T-helper 1 cell (primary cell): ENCODE measurements at places on chromosomes 4 and X.

DNA sequence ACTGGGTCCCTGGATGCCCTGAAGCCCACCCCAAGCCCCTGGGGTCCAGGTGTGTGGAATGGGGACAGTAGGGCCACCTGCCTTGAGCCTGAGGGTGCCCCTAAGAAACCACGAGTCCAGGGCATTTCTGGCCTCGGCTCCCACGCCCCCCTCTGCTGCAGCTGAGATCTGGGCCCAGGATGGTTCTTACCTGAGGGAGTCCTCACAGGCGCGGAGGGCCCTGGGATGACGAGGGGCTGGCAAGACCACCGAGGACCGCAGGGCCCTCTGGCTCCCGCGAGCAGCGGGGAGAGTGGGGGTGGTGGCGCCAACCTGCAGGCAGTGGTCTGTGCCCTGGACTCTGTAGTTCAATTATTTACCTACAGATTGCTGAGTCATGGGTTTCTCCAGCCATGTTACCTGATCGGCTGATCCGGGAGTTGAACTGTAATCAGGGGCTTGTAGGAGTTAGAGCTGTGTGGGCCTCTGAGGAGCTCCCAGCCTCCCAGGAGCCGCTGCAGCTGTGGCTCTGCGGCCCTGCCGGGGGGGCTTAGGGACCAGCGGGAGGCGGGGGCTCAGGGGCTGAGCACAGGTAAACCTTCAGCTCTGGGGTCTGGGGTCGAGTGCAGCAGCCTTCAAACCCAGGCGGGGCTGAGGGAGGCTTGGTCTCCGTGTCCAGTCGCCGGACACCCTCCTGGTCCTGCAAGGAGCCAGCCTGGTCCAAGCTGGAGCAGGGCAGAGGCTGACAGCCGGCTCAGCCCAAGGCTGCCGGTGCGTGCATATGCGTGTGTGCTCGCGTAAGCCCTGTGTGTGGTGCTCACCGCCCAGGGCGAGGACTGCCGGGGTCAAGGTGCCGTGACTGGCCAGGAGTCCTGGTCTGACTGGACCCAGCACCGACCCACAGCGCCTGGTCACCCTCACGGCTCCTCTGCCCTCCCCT is at the start of gene SLC26A1:
SLC26A1 (minus strand) TSS at position 294 of the 919 bp plus-strand sequence. CDS start 1,701 bp downstream, outside the sequence.
- no peak for DNase-seq

DNA sequence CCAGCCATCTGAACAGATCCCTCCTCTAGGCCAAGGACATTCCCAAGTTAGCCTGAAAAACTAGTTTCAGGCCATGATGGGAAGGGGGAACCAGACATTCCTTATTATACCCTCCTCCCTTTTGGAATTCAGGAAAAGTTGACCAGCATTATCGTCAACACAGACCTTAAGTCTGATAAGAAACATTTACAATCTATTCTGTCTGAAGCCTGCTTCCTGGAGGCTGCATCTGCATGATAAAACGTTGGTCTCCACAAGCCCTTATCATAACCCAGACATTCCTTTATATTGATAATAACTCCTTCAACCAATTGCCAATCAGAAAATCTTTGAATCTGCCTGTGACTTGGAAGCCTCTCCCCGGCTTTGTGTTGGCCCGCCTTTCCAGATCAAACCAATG is 44.3 kb downstream of the EFHC2 start:
- DNase-seq: no peak

DNA sequence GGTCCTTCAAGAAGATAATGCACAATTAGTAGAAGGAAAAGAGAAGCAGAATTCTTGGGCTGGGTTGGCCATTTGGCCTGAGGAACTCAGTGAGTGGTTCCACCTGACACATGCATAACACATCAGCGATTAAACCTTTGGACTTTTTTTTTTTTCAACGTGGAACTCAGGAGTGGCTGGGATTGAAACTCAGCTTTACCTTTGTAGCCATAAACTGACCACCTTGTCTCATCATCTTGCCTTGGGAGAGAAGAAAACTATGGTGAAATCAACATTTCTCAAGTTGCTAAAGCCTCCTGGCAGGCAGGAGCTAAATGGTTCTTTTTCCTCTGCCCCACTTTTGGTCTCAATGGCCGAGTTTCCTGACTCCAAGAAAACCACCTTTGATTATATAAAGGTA is 16.3 kb downstream of the PTTG2 start:
- no peak for DNase-seq

DNA sequence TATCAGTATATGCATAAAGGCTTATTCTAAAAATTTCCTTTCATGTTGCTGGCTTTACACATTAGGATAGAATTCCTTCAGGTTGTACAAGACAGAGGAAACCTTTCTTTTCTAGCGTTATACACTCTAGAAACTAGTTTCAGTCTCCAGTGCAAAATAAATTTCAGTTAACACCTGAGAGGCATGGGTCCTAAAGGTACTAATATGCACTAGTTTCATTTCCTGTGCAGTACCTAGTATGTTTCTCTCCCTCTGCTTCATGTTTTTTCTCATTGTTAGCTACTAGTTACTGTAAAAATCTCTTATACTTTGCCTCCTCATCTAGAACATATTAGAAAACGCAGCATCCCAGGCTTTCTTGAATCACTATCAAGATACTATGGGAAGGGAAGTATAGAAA is 54.0 kb downstream of the SNX25 start:
- no peak for DNase-seq

DNA sequence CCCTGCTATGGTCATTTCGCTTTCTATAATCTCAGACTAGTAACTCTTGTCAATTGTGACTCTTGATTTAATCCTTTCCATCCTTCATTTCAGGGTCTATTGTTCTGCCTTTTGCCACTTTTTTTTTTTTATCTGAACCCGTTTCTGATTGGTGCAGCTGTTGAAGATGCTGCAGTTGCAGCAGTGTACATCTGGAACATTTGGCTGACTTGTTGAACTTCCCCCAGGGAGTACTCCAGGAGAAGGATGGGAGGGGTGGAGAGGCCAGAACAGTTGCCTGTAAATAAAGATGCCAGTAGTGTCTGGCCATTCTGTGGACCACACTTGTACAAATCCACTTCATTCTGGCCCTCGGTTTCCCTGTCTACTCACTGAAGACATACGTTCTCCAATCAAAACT is 1.0 kb upstream of the EDA start:
- no peak for DNase-seq

GRCh38 chr4:183873409-183874185 is 31.5 kb upstream of the STOX2 start:
- no peak for DNase-seq
